ENCODE measurements at places on chromosomes 12 and 14.

DNA sequence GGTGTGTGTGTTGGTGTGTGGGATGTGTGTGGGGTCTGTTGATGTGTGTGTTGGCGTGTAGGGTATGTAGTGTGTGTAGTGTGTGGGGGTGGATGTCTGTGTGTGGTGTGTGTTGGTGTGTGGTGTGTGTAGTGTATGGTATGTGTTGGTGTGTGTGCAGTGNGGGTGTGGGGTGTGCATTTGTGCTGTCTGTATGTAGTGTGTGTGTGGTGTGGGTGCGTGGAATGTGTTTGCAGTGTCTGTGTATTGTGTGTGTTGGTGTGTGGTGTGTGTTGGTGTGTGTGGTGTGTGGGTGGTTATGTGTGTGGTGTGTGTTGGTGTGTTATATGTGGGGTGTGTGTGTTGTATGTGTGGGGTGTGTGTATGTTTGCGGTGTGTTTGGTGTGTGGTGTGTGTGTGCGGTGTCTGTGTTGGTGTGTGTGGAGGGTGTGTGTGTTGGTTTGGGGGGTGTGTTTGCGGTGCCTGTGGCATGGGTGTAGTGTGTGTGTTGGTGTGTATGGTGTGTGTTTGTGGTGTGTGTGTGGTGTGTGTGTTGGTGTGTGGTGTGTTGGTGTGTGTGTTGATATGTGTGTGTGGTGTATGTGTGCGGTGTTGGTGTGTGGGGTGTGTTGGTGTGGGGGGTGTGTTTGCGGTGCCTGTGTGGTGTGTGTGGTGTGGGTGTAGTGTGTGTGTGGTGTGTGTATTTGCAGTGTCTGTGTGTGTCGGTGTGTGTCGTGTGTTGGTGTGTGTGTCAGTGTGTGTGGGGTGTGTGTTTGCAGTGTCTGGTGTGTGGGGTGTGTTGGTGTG is 14.7 kb downstream of the MLXIP start:
- no peak for DNase-seq

- no peak for DNase-seq
Observed at GRCh38 chr12:52351196-52352059, 15.9 kb downstream of the KRT85 start.

GRCh38 chr12:131825146-131825892 is 2.9 kb upstream of the MMP17 start:
- DNase-seq = no peak

GRCh38 chr14:99524091-99524661 is 43.0 kb downstream of the CCNK start:
- no peak for DNase-seq

- no peak for DNase-seq
Observed at GRCh38 chr12:66903782-66904396, 225.0 kb upstream of the GRIP1 start.
